ENCODE measurements at places on chromosomes 5 and 9. TPM values are rescaled to one million over a fixed set of nuclear protein-coding genes. Genes with fewer than 3 reads are reported as not detected.

Gene MEIKIN
- not detected for total RNA-seq

Gene AMBP
- not detected for total RNA-seq

Gene CARD6
- total RNA-seq = 1.7 TPM

Gene ORM2
- total RNA-seq = not detected

Gene EQTN
- total RNA-seq = not detected

Gene GRM6
- not detected for total RNA-seq

Gene ENC1
- total RNA-seq = 392 TPM

Gene SMU1
- 28.3 TPM for total RNA-seq

Gene RLN2
- not detected for total RNA-seq

Gene OR1J2
- not detected for total RNA-seq

Gene SLC25A2
- total RNA-seq = 0.28 TPM

Gene F2RL1
- total RNA-seq = 93.5 TPM

Gene COQ4
- total RNA-seq = 34.1 TPM

Gene OR1J1
- total RNA-seq = not detected

Gene ANKRD34B
- total RNA-seq = not detected

Gene ZNF366
- total RNA-seq = not detected

Gene IRX4
- 40.3 TPM for total RNA-seq

Gene PCDHB8
- total RNA-seq = 0.17 TPM

Gene SLCO6A1
- total RNA-seq = not detected

Gene FOXD4L5
- total RNA-seq = 0.52 TPM

Gene SLC4A9
- total RNA-seq = under 0.01 TPM
